ENCODE measurements at places on chromosomes 13 and 19.
A peak's percentile ranks its signal among the peaks of the same experiment; 100 is the strongest.

DNA sequence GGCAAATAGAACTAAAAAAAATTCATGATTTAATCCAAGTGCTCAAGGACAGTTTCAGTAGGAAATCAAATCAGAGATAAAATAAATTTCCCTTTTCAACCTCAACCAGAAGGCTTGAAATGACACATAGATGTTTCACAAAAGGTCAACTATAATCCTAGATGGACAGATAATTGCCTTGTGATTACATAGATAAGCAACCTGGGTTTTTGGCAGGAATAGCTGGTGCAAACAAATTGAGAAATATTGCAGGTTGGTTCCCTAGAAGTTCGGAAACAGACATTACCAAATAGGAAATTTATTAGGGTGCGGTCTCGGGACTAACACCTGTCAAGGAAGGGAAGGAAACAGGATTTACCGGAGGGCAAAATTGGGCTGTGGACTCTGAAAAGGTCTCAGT lies 497.5 kb downstream of the COG6 start:
- no peak for DNase-seq

- DNase-seq: no peak
Observed at GRCh38 chr19:41218615-41219507, at the start of gene AXL. Gene AXL (plus strand): TSS chr19:41219223. CDS start chr19:41219393, 170 bp downstream.

- peak; percentile 8 for DNase-seq
Observed at GRCh38 chr13:44389060-44389666, 15.5 kb downstream of the SERP2 start.

DNA sequence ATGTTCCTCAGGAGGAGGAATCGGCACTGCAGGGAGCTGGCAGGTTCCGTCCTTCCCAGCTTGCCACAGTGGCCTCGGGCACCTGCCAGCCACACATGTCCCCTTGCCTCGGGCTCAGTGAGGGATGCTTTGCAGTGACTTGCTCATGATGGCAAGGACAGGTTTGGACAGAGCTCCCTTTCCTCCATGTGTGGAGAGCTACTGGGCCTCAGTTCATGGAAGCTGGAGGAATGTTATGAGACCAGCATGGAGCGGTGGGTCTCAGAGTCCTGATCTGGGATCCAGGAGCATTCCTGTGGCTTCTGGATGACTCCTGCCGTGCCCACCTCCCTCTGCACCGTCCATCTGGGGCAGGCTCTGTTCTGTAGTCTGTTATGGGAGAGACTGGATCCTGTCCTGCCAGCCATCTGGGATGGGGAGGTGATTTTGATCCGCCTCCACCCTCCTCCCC lies 59.2 kb downstream of the SIPA1L3 start:
- no peak for DNase-seq

GRCh38 chr13:44302940-44303575 lies 70.6 kb upstream of the SERP2 start:
- no peak for DNase-seq

GRCh38 chr13:105196052-105196451 lies 1339.4 kb downstream of the EFNB2 start:
- DNase-seq: no peak

DNA sequence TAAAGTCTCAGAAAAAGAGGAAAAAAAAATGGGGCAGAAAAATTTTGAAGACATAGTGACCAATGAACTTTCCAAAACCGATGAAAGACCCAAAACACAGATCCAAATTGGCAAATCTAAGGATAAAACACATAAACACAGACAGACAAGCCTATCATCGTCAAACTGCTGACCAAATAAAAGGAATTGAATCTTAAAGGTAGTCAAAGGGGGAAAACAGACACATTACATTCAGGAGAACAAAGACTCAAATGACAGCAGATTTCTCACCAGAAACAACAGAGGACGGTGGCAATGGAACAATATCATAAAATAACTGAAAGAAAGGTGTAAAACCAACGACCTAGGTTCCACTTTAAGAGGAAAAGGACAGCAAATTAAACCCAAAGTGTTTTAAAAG lies 10.2 kb downstream of the RBM26 start:
- no peak for DNase-seq

GRCh38 chr19:10885201-10886169 lies 14.1 kb downstream of the CARM1 start:
- DNase-seq: no peak

- DNase-seq: no peak
Observed at GRCh38 chr19:32471811-32472210, 66.2 kb downstream of the DPY19L3 start.

DNA sequence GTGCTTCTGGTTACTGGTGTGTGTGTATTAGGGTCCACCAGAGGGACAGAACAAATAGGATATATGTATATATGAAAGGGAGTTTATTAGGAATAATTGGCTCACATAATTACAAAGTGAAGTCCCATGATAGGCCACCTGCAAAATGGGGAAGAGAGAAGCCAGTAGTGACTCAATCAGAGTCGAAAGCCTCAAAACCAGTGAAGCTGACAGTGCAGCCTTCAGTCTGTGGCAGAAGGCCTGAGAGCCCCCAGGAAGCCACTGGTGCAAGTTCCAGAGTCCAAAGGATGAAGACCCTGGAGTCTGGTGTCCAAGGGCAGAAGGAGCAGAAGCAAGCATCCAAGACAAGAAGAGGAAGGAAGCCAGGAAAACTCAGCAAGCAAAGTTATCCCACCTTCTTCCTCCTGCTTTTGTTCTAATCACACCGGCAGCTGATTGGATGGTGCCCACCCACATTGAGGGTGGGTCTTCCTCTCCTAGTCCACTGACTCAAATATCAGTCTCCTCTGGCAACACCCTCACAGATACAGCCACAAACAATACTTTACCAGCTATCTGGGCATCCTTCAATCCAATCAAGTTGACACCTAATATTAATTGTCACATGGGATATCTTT lies 21.7 kb upstream of the SCEL start:
- DNase-seq: peak; percentile 27

GRCh38 chr13:114202581-114202980 lies 23.5 kb downstream of the CFAP97D2 start:
- no peak for DNase-seq

DNA sequence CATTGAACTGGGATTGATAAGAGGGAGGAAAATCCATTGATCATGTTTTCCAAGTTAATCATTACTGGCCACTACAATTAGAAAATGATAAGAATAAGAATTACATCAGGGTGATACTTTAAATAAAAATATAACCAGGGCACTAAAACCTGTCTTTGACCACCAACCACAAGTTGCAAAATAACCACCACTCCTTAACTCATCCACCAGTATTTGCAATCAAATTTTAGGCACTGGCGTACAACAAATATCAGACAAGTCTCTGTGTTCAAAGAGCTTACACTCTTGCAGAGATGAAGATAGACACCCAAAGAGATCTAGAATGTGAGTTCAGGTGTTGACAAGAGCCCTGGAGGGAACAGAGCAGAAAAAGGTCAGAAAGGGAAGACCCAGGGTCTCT lies 514 bp downstream of the CEACAM3 start:
- no peak for DNase-seq

- DNase-seq: no peak
Observed at GRCh38 chr19:43812259-43812658, 10.0 kb upstream of the LYPD5 start.

DNA sequence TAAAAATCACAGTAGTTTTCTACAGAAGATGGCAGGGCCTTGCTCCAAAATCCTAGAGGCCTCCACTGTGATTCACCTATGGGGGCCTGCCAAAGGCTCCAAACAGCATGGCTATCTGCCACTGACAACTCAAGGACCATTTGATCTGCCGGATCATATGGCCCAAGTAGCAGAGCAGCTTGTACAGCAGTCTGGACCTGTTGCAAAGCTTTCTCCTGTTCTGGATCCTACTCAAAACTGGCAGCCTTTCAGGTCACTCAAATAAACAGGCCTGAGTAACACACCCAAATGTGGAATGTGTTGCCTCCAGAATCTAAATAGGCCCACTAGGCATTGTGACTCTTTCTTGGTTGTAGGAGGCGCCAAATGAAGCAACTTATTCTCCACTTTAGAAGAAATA lies 1049.3 kb downstream of the PCDH9 start:
- DNase-seq: no peak

- no peak for DNase-seq
Observed at GRCh38 chr13:50598338-50598737, 245.2 kb downstream of the DLEU7 start.

DNA sequence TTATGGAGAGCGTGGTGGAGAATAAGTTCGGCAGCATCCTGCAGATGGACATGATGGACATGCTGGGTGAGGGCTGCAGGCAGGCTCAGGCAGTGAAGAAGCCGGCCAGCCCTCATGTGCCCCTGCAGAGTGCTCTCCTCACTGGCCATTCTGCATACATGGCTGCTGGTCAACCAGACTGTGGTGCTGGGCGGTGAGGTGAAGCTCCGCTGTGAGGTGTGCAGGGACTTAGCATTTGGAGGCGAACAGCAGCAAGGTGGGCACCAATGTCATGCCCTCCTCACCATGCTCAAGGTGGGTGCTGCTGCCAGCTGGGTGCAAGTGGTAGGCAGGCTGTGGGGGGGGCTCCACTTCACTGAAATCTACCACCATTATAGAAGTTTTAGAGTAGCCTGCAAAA lies 5.7 kb upstream of the ZNF492 start:
- no peak for DNase-seq

DNA sequence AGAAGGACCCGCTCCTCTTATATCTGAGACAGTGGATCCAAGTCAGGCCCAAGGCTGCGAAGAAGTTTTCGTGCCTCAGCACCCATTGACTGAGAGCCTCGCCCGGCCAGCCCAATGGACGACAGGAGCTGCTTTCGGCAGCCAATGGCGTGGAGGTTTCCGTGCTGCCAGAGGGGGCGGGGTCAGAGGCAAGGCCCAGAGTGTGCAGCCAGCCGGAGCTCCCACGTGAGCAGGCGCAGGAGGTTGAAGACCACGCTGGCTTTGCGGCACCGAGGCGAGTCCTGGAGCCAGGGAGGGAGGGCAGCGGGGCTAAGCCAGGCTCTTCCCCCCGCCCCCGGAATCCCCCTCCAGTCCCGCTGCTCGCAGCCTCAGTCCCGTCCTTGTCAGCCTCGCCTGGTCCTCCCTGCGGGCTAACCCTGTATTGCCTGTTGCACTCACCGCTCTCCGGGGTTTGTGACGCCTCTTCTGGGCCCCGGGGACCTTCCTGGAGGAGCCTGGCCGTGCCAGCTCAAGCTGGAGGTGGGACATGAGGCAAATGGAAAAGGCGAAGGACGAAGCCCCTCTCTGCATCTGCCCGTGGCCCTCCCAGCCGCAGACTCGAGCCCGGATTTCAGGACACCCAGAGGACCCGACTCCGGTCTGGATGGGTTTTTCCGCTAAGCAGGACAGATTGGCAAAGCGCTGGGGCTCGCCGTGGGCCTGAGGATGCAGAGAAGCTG lies 1.5 kb downstream of the IFNL4 start:
- DNase-seq: no peak

GRCh38 chr19:14103310-14103709 lies 12.8 kb upstream of the SAMD1 start:
- no peak for DNase-seq

- no peak for DNase-seq
Observed at GRCh38 chr13:67071918-67072598, 158.1 kb downstream of the PCDH9 start.
